CD8-positive, alpha-beta memory T cell (primary cell): ENCODE measurements at places on chromosomes 2 and 18. TPM values are rescaled to one million over a fixed set of nuclear protein-coding genes. Genes with fewer than 3 reads are reported as not detected.

The FEV gene
- not detected for polyA plus RNA-seq

The EEF1B2 gene
- 791 TPM for polyA plus RNA-seq

The DLX1 gene
- not detected for polyA plus RNA-seq

The TRIM43 gene
- polyA plus RNA-seq: not detected

The EFR3B gene
- polyA plus RNA-seq: 0.16 TPM

GRCh38 chr18:79631096-79631507, 48.5 kb upstream of the CTDP1 start:
- H3K4me3 ChIP-seq: no peak overlapping the region
- H3K27me3 ChIP-seq: no peaks in the 10 kb centered on the region
- H3K27ac ChIP-seq: no peak overlapping the region
- no peak for DNase-seq

DNA sequence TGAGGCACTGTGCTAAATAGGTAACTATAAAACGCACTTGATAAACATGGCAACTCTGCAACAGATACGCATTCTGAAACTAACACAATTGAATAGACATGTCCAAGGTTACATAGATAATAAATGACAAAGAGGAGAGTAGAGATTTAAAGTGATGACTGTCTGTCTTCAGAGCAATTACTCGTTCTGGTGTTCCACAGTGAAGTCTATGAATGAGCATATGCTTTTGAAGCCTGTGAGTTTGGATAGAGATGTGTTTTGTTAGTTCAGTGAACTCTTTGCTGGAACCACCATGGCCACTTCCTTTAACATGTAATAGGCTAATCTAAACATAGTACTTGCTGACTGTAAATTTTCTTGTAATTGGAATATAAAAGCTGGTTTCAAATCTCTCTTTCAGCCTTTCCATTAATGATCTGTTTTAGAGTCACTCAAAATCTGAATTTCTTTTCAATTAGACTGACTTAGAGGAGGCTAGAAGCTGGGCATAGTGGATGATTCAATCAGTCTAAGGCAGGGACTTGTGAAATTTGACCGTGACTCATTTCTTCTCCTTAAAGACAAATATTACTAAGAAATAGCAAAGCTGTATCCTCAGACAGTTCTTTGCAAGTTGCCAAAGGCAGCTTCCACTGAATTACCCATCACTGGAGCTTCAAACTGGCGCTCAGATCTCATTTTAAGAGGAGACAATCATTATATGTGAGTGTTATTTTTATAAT, 1130.1 kb upstream of the CELF4 start:
- no peaks in the 10 kb centered on the region for H3K36me3 ChIP-seq
- no peaks in the 10 kb centered on the region for H3K4me1 ChIP-seq
- H3K4me3 ChIP-seq: no peak overlapping the region
- H3K27ac ChIP-seq: no peak overlapping the region

DNA sequence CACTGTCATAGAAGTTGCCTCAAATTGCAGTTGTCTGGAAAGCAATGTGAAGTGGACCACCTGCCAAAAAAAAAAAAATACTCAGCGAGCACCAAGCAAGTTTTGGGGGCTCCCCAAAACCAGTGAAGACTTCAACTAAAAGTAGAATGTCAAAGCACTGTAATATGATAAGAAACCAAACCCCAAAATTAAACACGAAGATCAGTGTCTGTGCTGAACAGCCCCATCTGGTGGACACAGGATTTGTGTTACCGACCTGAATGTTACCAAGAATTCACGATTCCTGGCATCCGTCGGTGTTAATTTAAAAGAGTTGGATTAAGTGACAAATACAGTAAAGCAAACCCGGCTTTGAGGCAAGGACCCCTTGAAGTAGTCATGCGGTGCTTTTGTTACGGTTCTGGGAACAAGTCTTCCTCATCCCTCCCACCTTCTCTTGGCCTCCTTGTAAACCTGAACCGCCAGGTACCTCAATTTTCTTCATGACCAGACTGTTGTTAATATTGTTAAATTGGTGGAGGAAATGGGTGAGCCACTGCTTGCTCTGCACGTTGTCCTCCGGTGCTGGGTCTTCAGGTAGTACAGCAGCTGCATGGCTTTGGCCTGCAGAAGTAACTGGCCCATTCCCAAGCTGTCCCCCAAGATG, 31.3 kb upstream of the SSB start:
- no peaks in the 10 kb centered on the region for H3K36me3 ChIP-seq
- peaks cover 5% of the 10 kb centered on the region for H3K4me1 ChIP-seq

GRCh38 chr18:74990563-74991081, 218.3 kb downstream of the PTGR3 start:
- no peak for DNase-seq
- no peak overlapping the region for H3K4me3 ChIP-seq
- no peaks in the 10 kb centered on the region for H3K27me3 ChIP-seq
- H3K4me1 ChIP-seq: peaks cover 34% of the 10 kb centered on the region
- H3K36me3 ChIP-seq: no peaks in the 10 kb centered on the region

DNA sequence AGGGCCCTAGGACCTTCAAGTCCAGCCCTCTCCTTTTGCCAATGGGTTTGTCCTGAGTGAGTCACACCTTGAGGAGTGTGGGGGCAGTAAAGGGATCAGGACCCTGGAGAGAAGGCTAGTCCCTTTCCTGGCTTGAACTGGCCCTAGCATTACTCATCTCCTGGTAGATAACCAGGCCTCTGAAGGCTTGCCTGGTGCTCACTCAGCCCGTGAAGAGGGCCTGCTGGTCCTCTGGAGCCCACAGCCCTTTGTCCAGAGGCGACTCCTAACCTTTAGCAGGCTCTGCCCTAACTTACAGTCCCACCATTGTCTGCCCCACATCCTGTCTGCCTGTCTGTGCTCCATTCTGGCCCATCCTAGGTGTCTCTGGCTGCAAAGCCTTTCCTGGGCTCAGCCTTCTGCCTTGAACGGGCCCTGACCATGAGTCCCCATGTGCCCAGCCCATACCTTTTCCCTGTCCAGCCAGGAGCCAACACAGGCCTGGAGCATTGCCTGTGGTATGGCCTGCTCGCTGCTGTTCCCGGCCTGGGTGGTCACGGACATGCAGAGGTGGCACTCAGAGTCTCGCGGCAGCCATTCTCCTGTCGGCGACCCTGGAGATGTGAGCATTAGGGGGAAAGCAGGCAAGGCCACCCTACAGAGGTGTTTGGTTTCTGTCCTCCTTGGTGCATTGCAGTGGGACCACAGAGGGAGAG, 5.0 kb downstream of the SFTPB start:
- H3K4me3 ChIP-seq: no peak overlapping the region
- H3K36me3 ChIP-seq: no peaks in the 10 kb centered on the region
- H3K27ac ChIP-seq: no peak overlapping the region
- H3K4me1 ChIP-seq: no peaks in the 10 kb centered on the region

GRCh38 chr18:55912919-55913318, 324.9 kb upstream of the TCF4 start:
- no peak overlapping the region for H3K4me3 ChIP-seq
- H3K27ac ChIP-seq: no peak overlapping the region
- DNase-seq: no peak
- H3K4me1 ChIP-seq: no peaks in the 10 kb centered on the region
- H3K27me3 ChIP-seq: no peaks in the 10 kb centered on the region
- H3K36me3 ChIP-seq: no peaks in the 10 kb centered on the region

DNA sequence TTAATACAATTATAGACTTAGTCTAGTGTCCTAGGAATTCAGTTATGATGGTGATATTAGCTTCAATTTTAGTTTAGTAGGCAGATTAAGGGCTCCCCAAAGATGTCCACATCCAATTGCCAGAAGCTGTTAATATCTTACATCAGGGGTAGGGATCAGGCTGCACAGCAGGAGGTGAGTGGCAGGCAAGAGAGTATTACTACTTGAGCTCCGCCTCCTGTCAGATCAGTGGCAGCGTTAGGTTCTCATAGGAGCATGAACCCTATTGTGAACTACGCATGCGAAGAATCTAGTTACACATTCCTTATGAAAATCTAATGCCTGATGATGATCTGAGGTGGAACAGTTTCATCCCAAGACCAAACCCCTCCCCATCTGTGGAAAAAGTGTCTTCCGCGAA, 54.9 kb downstream of the NYAP2 start:
- H3K4me1 ChIP-seq: no peaks in the 10 kb centered on the region
- H3K36me3 ChIP-seq: no peaks in the 10 kb centered on the region
- no peak for DNase-seq
- no peak overlapping the region for H3K4me3 ChIP-seq
- H3K27ac ChIP-seq: no peak overlapping the region

DNA sequence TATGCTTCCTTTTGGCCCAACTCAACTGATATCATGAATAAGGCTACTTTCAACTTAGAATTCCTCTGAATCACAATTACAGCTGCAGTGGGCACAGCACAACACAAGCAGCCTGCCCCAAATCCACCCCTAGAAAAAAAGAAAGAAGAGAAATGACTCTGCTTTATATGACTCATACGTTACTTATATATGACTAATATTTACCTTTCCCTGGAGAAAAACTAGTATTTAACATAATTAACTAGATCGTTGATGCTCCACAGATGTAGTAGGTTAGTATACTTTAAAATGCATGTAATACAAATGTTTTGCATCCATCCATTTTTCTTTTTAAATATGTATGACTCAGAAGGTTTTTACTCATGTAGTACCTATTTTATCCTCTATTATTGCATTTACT, 133.3 kb upstream of the UNC80 start:
- no peaks in the 10 kb centered on the region for H3K4me1 ChIP-seq
- no peaks in the 10 kb centered on the region for H3K36me3 ChIP-seq
- no peak for DNase-seq

- no peaks in the 10 kb centered on the region for H3K36me3 ChIP-seq
- H3K27me3 ChIP-seq: no peaks in the 10 kb centered on the region
- H3K4me3 ChIP-seq: no peak overlapping the region
These were observed 98.0 kb downstream of the KCTD18 start for GRCh38 chr2:200411831-200412230.

- peaks cover 78% of the 10 kb centered on the region for H3K27me3 ChIP-seq
- H3K36me3 ChIP-seq: no peaks in the 10 kb centered on the region
- H3K4me3 ChIP-seq: no peak overlapping the region
- DNase-seq: no peak
- peaks cover 6% of the 10 kb centered on the region for H3K4me1 ChIP-seq
- no peak overlapping the region for H3K27ac ChIP-seq
These were observed 8.3 kb downstream of the EVX2 start for GRCh38 chr2:176075481-176075880.

- no peak for DNase-seq
- no peak overlapping the region for H3K4me3 ChIP-seq
- H3K36me3 ChIP-seq: no peaks in the 10 kb centered on the region
- H3K4me1 ChIP-seq: no peaks in the 10 kb centered on the region
- no peaks in the 10 kb centered on the region for H3K27me3 ChIP-seq
These were observed 47.0 kb downstream of the CHST9 start for GRCh38 chr18:27138079-27138478.

- H3K36me3 ChIP-seq: no peaks in the 10 kb centered on the region
- H3K27me3 ChIP-seq: no peaks in the 10 kb centered on the region
- no peak overlapping the region for H3K27ac ChIP-seq
- H3K4me1 ChIP-seq: peaks cover 15% of the 10 kb centered on the region
- H3K4me3 ChIP-seq: no peak overlapping the region
These were observed 13.8 kb downstream of the ROCK2 start for GRCh38 chr2:11330457-11331142.

GRCh38 chr18:13725566-13726231, 659 bp downstream of the FAM210A start:
- H3K27ac ChIP-seq: peak overlapping the region; percentile 95
- H3K27me3 ChIP-seq: no peaks in the 10 kb centered on the region

DNA sequence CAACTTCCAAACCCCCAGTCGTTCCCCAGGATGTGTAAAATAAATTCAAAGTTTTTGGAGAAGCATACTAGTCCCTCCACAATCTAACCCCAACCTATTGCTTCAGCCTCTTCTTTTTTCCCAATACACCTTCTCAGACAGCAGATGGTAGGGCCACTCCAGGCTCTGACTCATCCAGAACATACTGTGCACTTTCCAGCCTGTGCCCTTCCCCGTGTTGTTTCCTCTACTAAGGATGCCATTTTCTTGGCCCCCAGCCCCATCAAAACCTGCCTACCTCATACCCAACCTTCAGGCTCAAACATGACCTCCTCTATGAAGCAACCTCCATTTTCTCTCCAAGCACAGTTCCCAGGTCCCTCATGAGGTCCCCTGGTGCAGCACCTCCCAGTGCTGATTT, 669.3 kb downstream of the BCL11A start:
- no peaks in the 10 kb centered on the region for H3K36me3 ChIP-seq
- H3K4me3 ChIP-seq: no peak overlapping the region
- H3K27me3 ChIP-seq: no peaks in the 10 kb centered on the region
- peaks cover 38% of the 10 kb centered on the region for H3K4me1 ChIP-seq
- DNase-seq: no peak

- H3K4me1 ChIP-seq: no peaks in the 10 kb centered on the region
- H3K4me3 ChIP-seq: no peak overlapping the region
- no peak for DNase-seq
- H3K27ac ChIP-seq: no peak overlapping the region
These were observed 12.2 kb upstream of the SH3BP4 start for GRCh38 chr2:234939576-234939975.

DNA sequence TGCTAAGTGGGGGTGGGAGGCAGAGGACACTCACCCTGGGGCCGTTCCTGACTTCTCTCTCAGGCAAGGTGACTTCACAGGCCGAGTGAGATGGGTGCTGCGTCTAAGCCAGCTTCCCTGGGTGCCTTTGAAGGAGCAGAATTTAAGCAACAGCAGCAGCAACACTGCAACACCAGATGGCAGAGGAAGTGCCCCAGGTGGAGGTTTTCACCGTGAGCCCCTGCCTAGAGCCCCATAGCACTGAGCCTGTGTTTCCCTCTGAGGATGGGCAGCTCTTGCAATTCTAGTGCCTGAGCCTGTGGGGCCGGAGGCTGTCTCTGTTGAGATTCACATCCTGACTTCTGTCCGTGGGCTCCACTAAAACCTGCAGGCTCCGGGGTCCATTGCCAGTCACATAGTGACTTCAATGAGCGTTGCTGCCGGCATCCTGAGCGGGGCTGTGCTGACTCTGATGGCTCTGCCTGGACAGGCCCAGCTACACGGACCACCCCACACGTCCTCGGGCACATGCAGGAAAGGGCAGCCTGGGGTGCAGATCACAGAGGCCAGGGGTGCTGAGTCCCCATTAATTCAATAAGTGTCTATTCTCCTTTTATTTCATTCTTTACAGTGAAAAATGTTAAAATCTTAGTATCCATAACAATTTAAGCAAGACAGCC, 218.8 kb downstream of the SNTG2 start:
- H3K4me3 ChIP-seq: no peak overlapping the region
- H3K27ac ChIP-seq: no peak overlapping the region
- peaks cover 6% of the 10 kb centered on the region for H3K4me1 ChIP-seq
- no peak for DNase-seq
- no peaks in the 10 kb centered on the region for H3K27me3 ChIP-seq
- no peaks in the 10 kb centered on the region for H3K36me3 ChIP-seq

DNA sequence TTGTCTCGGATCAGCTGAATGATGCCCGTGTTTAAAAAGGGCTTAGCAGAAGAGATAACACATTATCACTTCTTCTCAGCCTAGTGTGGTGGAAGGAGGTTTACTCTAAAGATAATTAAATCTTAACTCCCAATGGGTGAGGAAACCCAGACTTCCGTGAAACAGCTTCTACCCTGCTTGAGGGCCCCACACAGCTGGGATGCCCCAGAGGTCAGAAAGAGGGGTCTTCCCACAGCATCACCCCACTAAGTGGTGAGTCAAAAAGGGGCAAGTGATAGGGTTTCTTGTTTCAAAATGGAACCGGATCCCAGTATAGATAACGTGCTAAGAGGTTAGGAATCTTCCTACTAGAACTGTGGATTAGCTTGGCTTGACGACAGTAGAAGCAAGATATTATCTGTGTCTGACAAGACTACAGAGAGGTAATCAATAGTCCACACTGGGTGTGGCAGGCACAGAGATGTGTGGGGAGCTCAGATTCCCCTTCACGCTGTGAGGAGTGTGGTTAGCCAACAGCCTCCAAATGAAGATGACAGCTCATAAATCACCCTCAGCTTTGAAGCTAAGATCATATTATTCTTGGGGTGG, 129.6 kb upstream of the COPS8 start:
- no peaks in the 10 kb centered on the region for H3K4me1 ChIP-seq
- H3K4me3 ChIP-seq: no peak overlapping the region
- H3K27ac ChIP-seq: no peak overlapping the region
- no peaks in the 10 kb centered on the region for H3K36me3 ChIP-seq
